ENCODE measurements at places on chromosomes 12 and 14.

DNA sequence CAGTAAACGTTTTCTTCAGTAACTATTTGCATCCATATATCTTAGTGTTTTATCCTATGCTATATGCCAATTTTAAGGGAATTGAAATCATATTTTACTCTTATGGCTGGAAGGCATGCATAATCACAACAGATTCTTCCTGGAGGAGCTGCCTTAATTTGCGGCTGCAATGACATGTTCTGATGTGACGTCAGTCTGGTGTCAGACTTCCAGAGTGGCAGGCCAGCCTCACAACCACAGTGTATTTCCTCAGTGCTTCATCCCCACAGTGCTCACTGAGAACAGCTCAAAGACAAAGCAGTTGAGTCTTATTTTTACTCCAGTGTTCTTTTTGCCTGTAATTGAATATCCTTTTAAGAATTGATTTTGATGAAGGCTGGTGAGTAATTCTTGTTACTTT, 107.1 kb downstream of the PLEKHA5 start:
- DNase-seq: peak; percentile 9

GRCh38 chr14:74733221-74733620, 20.3 kb downstream of the FCF1 start:
- DNase-seq: peak; percentile 54

- no peak for DNase-seq
Measured at GRCh38 chr14:92176476-92176875, 54.7 kb downstream of the CPSF2 start.

DNA sequence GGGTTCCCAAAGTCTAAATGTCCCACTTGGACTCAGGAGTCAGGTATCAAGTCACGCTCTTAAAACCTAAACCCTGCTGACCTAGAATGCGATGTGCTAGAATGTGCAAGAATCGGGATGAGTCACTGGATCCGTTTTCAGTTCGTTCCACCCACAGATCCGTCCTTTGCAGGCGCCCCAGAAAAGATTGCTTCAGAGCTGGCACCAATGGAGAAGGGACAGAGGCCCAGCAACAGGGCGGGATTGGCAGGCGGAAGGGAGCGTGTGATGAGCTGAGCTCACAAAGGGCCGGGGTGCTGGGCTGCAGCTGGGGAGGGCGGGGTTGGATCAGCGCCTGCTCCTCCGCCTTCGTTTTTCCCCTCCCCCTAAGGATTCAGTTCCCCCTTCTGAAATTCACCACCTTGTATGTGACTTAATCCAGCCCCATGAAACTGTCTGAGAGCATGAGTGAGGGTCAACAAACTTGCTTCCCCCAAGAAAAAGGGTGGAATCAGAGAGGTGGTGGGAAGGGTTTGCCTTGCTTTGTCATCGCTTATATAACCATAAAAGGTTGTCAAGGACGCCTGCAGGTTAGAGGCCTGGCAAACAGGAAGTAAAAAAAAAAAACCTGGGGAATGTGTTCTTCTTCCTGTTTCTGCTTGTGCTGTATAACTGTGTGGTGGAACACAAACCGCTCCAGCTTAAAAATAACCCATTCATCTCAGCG, 2.8 kb upstream of the UBC start:
- DNase-seq: no peak

- DNase-seq: no peak
Measured at GRCh38 chr14:100292776-100293461, 13.3 kb downstream of the SLC25A29 start.

Measured in NCI-H69 (cell line).